Activated CD8-positive, alpha-beta T cell treated with anti-CD3 and anti-CD28 coated beads, Interleukin-2, amount 10 ng/mL, durations not matched to agents 7 days and 5 days (primary cell): ENCODE measurements at places on chromosomes 3 and 15. TPM values are rescaled to one million over a fixed set of nuclear protein-coding genes. Genes with fewer than 3 reads are reported as not detected.
A peak's percentile ranks its signal among the peaks of the same experiment; 100 is the strongest.

The TP63 gene
- total RNA-seq, result not detected

The RBPMS2 gene
- not detected for total RNA-seq

The MOBP gene
- total RNA-seq, result not detected

The ISLR gene
- not detected for total RNA-seq

The PYGO1 gene
- total RNA-seq, result not detected

The AMIGO3 gene
- 2.0 TPM for total RNA-seq

The SRGAP3 gene
- 5.9 TPM for total RNA-seq

The SUCNR1 gene
- total RNA-seq, result not detected

The ATP13A5 gene
- not detected for total RNA-seq

The ONECUT1 gene
- not detected for total RNA-seq

The CP gene
- total RNA-seq, result not detected

The COL6A5 gene
- total RNA-seq, result not detected

The CFAP100 gene
- not detected for total RNA-seq

The EPHA3 gene
- 0.08 TPM for total RNA-seq

DNA sequence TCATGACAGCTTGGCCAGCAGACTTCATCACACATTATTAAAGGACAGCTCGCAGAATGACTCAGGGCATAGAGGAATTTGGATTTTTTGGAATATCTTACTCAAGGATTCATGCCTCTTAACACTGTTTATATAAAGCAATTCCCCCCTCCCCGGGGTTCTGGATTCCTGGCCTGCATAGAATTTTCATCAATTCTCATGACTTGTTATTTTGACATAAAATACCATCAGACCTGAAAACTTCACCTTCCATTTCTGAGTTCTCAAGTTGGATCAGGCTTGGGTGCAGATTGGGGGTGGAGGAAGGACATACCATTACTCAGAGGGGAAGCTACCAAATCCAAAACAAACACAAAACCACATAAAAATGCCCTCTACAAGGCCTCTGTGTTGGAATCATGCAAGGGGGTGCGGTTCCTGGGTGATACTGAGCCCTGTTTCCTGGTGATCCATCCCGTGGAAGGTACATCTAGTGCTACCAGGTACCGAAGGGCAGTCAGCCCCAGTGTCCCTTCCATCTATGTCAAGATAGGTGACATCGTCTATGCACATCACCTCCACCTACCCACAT, 95.3 kb downstream of the DAPK2 start:
- no peak for DNase-seq

- no peak for DNase-seq
Measured at GRCh38 chr3:61683549-61684236, 122.3 kb downstream of the PTPRG start.

GRCh38 chr3:135448520-135448919, 517.0 kb upstream of the PPP2R3A start:
- DNase-seq, result no peak

DNA sequence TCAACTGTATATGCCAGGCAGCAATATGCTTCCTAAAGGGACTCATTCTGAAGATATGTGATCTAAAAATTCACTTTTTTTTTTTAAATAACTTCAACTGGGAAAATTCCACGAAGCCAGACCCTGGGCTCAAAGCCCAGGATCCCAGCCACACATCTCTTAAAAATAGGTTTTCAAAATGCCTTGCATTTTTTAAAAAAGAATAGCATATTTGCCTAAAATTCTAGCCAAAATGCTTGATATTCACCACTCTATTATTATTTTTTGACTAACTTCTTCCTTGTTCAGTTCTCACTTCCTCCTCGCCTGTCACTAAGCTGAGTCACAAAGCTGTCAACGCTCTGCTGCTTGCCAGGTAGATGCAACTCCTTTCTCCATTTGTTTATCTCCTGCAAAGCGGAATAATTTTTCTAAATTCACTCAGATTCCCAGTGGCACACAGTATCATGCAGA, 28.0 kb upstream of the VGLL4 start:
- no peak for DNase-seq

DNA sequence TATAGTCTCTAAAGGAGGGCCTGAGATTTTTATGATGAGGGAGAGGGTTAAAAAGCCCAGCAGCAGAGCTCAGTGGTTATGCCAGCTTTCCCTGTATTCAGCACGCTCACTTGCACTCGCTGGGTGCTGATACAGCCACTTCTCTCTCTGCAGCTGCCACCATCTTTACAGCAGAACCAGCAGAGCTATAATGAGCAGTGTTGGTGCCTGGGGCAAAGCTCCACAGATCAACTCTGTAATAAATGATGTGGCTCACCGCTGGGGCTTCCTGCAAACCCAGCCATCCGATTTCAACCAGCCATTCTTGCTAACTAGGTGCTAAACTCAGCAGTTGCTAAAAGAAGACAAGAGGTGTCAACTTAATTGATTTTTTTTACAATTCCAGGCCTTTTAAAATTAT, 48.0 kb downstream of the ARNT2 start:
- no peak for DNase-seq

GRCh38 chr3:196625331-196625730, 14.2 kb upstream of the NRROS start:
- DNase-seq, result no peak

- DNase-seq, result no peak
Measured at GRCh38 chr3:38268522-38268921, 2.9 kb downstream of the SLC22A13 start.

- no peak for DNase-seq
Measured at GRCh38 chr15:26887926-26888666, 21.2 kb downstream of the GABRA5 start.

GRCh38 chr3:16945330-16945729, 60.6 kb downstream of the PLCL2 start:
- no peak for DNase-seq

DNA sequence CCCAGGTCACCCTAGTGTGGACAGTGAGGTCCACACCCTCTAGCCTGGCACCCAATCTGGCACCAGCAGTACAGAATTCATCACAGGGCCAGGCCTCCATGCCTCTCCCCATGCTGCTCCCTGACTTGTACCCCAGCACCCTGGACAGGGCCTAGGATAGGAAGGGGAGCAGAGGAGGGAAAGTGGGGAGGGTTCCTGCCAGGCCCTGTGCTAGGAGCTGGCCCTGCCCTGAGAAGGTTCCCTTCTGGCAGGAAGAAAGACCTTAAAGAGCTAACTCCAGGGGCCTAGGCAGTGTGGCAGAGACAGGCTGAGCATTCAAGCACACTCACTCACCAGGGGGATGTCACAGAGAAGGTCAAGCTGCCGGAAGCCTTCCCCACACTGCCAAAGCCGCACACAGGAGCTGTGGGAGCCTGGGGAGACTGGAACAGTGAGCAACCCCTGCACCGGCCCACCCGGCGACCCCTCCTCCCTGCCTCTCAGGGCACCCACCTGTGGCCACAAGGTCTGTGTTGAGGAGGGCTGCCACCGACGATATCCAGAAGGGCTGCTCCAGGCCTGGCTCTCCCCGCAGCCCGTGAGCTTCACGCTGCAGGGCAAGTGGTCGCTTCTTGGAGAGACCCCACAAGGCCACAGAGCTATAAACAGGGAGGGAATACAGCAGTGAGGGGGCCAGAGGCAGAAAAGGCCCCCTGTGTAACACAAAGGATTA, 7.4 kb downstream of the RRP9 start:
- DNase-seq, result no peak

DNA sequence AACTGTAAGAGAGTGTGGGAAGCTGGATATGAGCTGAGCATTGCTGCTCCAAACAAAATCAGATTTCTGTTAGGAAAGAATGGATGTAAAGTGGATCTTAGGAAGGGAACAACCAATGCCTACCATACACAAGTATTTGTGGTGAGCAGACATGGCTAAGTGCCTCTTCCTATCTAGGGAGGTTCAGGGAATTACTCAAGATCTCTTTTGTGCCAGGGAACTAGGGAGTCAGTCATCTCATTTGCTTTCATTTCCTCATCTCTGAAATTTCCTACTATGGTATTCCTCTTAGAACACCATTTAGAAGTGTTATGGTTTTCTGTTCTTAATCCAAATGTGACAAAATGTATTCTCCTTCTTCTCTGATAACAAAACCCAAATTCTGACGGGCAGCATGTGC, 396.5 kb downstream of the FHIT start:
- no peak for DNase-seq

GRCh38 chr3:127486321-127486944, 104.1 kb downstream of the TPRA1 start:
- DNase-seq, result peak; percentile 9

DNA sequence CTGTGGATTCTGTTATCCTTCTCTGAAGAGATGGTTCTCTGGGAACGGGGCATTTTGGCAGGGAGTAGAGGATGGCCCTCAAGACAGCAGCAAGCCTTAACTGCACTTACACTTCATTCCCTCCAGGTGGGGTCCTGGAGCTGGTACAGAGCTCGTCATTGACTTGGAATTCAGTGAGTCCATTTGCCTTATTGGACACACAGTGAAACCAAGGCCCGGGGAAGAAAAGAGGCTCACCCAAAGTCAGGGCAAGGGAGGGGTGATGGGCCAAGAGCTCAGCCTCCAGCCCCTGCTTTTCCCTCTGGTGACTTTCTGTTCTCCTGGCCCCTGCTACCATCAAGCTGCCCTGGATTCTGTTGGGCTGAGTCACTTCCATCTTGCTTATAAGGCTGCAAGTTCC, 125.6 kb downstream of the ETFA start:
- DNase-seq, result peak; percentile 33

- DNase-seq, result no peak
Measured at GRCh38 chr3:161212906-161213305, 8.2 kb upstream of the NMD3 start.

DNA sequence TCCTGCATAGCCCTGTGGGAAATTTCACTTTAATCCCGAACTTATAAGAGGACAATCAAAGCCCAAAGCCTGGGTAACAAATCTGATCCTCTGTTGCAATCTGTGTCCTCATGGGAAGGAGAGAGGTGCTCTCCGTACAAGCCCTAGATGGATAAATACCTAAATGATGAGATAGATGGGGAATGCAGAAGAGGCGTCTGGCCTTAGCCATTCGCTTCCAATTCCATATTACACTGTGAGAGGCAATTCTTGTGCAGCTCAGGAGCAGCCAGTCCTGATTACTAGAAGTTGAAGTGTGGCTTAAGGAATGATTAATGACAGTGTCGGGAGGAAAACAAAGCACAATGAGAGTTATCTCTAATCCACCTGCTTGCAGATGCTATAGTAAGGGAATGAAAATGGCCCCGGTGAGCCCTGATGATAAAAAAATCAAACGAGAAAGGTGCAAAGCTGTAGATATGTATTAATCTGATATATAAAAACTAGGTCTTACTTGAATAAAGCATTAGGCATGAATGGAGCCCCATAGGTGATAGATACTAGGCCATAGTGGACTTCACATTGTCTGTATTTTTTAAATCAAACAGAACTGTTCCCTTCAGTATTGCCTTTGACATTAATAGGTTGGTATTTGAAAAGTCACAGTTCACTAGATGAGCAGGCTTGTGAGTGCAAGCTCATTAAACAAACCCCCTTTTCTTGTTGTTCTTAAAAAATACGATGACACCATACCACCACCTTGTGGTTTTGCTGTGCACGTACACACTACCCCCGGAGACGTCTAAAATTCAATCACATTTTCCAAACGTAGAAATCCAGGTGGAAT, 54.2 kb upstream of the TMCO5A start:
- no peak for DNase-seq

GRCh38 chr3:41190509-41191284, 8.6 kb upstream of the CTNNB1 start:
- no peak for DNase-seq

- no peak for DNase-seq
Measured at GRCh38 chr3:66910266-66911055, 87.6 kb upstream of the KBTBD8 start.

- DNase-seq, result no peak
Measured at GRCh38 chr3:79724206-79724605, 43.6 kb downstream of the ROBO1 start.

- DNase-seq, result no peak
Measured at GRCh38 chr15:35698966-35699575, 153.1 kb upstream of the DPH6 start.

DNA sequence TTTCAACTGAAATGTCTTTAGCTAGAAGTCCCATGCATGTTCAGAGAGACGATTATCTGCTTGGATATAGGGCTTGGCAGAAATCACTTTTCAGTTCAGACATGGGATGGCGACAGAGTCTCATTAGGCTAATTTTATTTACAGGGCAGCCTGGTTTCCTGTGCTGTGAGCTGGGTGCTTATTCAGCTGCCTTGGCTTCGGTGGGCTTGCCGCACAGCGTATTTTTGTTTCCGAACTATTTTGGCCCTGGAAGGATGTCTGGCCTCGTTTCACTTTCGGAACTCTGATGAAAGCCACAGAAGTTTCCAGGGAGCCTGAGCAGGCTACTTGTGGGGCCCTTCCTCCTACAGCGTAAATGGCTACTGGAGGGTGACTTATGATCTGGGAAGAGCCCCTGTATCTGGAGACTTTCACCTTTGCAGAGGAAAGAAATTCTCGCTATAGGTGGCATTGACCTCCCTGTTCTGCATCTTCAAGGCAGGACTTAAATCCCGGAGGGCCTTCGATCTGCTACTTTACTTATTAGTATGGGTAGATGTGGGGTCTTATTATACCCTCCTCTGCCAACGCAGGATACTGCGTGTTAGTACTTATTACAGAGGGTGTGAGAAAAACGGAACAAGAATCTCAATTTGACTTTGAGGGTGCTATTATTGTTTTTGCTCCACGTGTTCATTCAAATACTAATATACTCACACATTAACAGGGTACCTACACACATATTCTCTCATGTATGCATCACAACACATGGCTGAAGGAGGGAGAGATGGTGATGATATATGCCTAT, 364.0 kb upstream of the RBMS3 start:
- DNase-seq, result peak; percentile 34

- peak; percentile 22 for DNase-seq
Measured at GRCh38 chr3:190811775-190812480, 50.6 kb downstream of the GMNC start.

DNA sequence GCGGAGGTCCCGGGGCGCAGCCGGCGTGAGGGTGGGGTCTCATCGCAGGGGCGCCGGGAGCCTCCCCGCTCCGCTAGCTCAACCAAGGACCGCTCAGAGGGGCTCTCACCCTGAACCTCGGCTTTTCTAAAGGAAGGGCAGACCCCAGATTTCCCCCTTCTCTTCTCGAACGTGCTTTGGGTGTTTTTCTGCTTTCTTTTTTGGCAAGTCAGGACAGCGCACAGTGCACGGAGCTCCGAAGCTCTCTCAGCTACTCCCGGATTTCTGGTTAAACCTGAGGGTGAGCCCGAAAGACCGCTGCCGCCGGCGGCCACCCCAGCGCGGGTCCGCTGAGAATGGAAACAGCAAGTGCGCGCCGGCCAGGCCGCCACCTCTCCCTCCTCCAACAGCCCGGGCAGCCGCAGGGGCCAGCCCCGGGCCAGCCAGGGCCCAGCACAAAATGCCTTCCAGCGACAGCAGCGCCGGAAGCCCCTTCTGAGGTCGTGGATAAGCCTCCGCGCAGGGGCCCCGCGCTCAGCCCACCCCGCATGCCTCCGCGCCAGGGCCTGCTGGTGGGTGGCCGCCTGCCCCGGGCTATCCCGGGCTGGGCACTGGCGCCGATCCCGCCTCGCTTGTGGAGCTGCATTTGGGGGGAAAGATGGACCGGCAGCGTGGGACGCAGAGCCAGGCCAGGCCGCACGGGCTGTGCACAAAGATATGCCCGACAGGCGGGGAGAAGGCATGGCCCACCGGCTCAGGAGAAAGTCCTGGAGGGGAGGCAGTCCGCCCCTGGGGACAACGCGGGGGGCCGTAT, 8.2 kb upstream of the OCA2 start:
- no peak for DNase-seq

- DNase-seq, result peak; percentile 78
Measured at GRCh38 chr15:101014921-101015841, 96.0 kb downstream of the LRRK1 start.
